ENCODE measurements at places on chromosomes 7 and 10.

- DNase-seq, result no peak
Measured at GRCh38 chr7:101586906-101587677, 42.0 kb downstream of the MYL10 start.

DNA sequence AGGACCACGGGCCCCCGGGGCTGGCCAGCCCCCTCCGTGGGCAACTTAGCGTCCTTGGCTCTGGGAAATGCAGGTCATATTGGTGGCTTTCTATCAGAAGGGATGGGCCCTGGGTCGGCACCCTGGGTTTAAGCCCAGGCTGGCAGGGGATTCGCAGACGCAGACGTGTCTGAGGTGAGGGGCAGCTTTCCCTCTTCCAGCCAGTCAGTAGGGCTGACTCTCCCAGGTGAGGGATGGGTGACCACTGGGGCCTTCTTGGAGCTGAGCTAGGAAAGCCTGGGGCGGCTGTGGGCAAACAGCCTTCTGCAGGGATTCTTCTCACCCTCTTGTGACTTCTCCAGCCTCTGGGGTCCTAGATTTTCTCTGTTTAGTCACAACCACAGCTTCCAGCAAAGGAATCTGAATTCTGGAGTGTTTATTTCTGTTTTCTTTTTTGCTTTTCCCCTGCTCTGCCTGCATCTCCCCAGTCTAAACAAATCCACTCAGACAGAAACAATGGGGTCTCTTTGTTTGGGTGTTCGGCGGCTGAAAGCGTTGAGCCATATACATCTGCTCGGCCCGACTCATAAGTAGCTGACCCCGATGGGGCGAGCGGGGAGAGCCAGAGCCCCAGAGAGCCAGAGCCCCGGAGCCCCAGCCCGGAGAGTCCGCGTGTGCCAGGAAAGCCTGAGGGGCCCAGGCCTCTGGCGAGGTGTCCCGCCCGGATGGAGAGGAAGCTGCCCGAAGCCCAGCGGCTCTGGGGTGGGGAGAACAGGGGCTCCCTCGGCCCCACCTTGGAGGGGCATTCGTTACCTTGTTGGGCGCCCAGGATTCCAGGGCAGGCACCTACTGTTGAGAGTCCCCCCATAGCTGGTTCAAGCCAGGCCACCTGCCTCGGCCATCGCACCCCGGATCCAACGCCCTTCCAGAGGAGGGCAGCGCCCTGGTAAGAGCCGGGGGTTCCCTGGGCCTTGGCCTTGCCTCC, 2.0 kb downstream of the MNX1 start:
- no peak for DNase-seq

DNA sequence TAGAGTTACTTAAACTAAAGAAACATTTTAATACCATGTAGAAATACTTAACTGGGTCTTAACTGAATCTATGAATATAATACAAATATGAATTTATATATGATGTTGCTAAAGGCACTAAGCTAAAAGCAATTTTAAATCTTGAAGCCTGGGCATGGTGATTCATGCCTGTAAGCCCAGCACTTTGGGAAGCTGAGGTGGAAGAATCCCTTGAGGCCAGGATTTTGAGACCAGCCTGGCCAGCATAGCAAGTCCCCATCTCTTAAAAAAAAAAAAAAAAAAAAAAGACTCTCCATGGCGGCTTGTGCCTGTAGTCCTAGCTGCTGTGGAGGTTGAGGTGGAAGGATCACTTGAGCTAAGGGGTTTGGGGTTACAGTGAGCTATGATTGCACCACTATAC, 95.3 kb downstream of the CCSER2 start:
- DNase-seq, result no peak

- no peak for DNase-seq
Measured at GRCh38 chr10:3946234-3947229, 161.5 kb upstream of the KLF6 start.

- peak; percentile 6 for DNase-seq
Measured at GRCh38 chr7:149196151-149196704, 882 bp downstream of the ZNF282 start.

- no peak for DNase-seq
Measured at GRCh38 chr10:57830877-57831560, 436.7 kb downstream of the IPMK start.

DNA sequence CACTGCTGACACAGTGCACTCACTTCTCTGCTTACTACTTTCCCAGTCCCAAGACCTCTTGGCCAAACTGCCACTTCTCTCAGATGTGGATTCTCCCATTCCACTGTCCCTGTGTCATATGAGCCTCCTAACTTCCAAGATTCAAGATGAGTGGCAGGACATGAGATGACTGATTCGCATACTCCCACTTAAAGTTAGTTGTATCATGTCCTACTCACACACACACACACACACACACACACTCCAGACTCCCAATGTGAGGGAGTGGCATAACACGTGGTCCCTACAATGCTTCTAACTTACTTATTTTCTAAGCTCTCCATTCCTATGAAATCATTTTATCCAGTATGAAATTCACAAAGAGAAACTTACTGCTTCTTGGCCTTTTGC, 67.0 kb upstream of the CAV2 start:
- no peak for DNase-seq
